ENCODE measurements at places on chromosomes 12 and 14.

GRCh38 chr14:60856111-60856510 is 121.5 kb downstream of the MNAT1 start:
- no peak for DNase-seq

DNA sequence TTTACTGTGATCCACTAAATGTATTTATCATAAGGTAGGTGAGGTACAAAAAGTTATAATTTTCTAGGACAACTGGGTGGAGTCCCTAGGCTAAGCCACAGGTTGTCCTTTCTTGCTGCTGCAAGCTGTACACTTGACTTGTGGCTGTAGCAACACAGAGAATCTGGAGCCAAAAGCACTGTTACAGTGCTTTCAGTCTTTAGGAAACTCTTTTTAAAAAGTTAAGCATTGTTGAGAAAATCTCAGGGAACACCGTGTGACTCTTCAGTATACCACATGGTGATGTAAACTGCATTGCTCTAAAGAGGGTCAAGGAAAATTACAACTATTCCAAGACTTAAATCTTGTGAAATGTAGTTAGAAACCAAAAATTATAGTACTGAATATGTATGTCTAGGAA is 11.4 kb downstream of the SLC15A5 start:
- DNase-seq = no peak

DNA sequence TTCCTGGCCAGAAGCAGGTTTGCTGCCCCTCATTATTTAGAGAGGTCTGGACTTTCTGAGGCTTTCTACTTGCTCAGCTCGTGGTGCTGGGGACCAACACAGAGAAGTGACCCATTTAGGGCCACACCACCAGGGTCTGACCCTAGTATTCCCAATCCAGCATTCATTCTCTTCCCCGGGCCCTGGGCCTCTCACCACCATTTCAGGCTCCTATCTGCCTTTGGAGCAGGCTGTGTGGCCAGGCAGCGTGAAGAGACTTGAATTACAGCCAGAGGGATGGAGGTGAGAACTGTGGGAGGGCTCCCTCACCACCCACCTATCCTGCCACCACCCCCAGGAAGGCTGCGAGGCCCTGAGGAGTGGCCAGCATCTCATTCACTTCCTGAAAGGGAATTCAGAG is 24.6 kb downstream of the FAM222A start:
- DNase-seq = no peak

DNA sequence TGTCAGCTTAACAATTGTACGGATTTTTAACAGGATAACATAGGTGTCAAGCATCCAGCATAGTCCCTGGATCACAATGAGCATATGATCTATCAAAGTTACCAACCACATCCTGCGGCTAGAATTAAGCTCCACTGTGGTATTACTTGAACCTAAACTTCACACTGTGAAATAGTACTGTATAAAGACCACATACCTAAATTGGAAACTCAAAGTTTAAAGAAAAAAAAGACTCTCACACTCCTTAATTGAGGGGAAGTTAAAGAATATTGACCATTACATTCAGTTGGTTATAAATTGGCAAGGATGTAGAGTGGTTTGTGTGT is 133.0 kb upstream of the PZP start:
- DNase-seq = no peak

GRCh38 chr14:74062809-74063150 is 21.5 kb downstream of the ALDH6A1 start:
- no peak for DNase-seq

GRCh38 chr14:57737598-57737997 is 128.3 kb downstream of the SLC35F4 start:
- no peak for DNase-seq

GRCh38 chr12:72444125-72444524 is 172.0 kb downstream of the TRHDE start:
- DNase-seq = no peak
